Suprapubic skin (tissue), 4 donors: ENCODE measurements at places on chromosomes 11 and 22. TPM values are rescaled to one million over a fixed set of nuclear protein-coding genes. Genes with fewer than 3 reads are reported as not detected.

- DNase-seq: no peak
Measured at GRCh38 chr11:134398079-134398444, 14.0 kb downstream of the B3GAT1 start.

DNA sequence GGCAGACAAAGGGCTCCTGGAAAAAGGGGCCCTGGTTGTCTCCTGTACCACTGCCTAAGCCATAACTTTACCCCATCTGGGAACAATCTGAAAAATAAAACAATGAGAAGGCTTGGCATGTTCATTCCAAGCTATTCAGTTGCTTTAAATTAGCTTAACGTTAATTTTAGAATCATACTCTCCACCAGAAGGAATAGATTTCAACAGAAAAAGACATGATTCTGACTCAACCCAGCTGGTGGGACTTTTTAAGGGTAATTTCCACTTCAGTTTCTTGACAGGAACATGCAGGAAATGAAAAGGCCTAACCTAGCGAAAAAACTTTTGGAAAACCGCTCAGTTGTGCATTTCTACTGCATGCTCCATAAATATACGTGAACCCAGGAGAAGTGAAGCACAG, 7.9 kb downstream of the SF3A1 start:
- DNase-seq: no peak

Gene C11orf52
- total RNA-seq: 9.7 TPM

DNA sequence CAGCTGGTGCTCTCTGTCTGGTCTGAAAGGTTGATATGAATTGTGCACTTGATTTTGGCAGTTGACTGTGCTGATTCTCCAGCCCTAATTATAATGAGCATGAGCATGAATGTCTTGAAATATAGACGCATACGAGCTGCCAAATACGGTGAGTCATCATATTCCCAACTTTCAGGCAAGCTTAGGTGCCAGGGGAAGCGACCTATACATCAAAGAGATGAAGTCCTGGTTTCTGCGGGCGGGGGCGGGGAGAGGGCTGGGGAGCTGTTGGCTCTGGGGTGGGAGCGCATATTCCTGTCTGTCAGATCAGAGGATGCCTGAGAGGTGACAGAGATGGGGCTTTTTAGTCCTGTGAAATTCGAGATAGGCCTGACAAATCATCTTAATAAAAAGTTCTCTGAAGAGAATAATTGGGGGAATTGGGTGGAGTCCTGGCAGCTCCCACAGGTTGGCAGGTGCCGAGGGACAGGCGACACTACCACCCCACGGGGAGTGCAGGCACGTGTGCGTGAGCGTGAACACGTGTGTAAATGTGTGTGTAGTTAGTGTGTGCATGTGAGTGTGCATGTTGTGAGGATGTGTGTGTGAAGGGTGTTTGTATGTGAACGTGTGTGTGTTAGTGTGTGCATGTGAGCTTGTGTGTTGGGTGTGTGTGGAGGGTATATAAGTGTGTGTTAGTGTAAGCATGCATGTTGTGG, 865.3 kb downstream of the TBC1D22A start:
- DNase-seq: no peak
